Activated naive CD4-positive, alpha-beta T cell treated with anti-CD3 and anti-CD28 coated beads, Interleukin-2, amount 50 U/mL, for 72 hours (primary cell): ENCODE measurements at places on chromosomes 7 and 10. TPM values are rescaled to one million over a fixed set of nuclear protein-coding genes. Genes with fewer than 3 reads are reported as not detected.
A peak's percentile ranks its signal among the peaks of the same experiment; 100 is the strongest.

GRCh38 chr7:54678763-54679489, 80.1 kb downstream of the SEC61G start:
- DNase-seq = no peak

The POLL gene
- 43.0 TPM for total RNA-seq

DNA sequence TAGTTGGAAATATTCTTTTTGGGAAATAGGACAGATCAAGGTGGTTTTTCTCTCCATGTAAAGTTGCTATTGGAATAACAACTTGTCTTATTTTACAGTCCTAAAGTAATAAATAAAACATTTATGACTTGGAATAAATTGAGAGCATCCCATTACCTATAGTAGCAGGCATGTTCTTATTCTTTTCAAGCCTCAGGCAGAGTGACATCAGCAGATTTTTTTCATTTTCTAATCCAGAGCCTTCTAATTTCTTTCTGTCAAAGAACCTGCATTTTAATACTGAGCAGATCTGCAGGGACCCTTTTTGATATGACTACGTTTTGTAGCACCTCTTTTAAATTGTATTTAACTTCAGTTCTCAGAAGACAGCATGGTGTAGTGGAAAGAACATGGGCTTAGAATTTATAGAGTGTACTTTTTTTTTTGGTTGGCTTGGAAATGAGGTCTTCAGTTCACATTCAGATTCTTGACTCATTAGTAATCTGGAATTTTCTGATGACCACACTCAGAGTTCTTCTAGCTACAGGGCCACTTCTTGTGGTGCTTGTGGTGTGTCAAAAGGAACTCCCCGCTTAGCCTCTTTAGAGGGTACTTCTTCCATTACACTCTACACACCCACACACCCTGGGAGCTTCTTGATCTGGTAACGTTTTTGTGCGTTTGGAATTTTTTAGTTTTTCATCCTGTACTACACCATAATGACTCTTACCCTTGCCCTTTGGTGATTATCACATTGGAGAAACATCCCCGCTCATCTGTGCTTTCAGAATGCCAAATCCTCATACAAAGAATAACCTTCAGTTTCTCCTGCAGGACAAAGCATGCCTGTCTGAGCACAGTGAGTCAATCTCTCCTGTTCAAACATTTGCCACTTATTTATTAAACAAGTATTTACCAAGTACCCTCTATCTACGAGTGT, 34.6 kb downstream of the AGK start:
- no peak for DNase-seq

DNA sequence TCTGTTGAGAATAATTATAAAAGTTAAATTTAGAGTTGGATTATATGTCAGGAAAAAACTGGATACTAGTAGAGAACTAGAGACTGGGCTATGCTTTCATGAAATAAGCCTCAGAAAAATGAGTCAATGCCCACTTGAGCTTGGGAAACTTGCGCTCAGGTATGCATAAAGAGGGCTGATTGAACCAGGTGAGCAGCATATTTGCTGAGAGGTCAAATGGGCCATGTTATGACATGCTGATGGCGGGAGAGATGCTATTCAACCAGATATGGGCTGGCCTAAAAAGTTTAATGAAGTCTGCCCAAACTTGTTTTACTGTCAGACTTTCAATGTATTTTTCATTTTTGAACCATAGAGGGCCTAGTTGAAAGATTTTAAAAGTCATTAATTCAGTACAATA, 837.6 kb upstream of the GHITM start:
- DNase-seq = no peak

- no peak for DNase-seq
These were observed 180.1 kb downstream of the RAPGEF5 start for GRCh38 chr7:22176791-22177412.

GRCh38 chr10:101467286-101467770, 113.4 kb downstream of the BTRC start:
- DNase-seq = peak; percentile 17

The ACBD7 gene
- 2.4 TPM for total RNA-seq

- DNase-seq = no peak
These were observed 2.8 kb upstream of the CUL1 start for GRCh38 chr7:148695953-148696352.

GRCh38 chr7:130420943-130421578, 19.8 kb downstream of the CEP41 start:
- DNase-seq = no peak

- DNase-seq = no peak
These were observed 57.1 kb downstream of the FIGNL1 start for GRCh38 chr7:50393076-50393475.

- no peak for DNase-seq
These were observed 71.6 kb upstream of the BAIAP2L1 start for GRCh38 chr7:98472521-98472954.

DNA sequence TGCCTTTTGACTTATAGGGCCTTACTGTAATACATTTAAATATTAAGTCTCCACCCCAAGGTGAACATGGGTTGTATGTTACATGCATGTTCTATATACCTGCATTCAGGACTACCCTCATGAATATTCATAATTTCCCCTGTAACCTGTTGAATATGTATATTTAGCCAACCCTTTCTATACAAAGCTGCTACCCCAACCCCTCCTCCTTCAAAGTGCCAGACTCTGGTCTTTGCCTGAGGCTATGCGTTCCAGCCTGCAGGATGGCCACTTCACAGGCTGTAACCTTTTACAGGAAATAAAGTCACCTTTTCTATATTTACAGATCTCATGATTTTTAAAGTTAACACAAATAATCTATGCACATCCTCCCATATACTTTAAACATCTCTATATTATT, 10.1 kb upstream of the UNC5B start:
- DNase-seq = no peak

DNA sequence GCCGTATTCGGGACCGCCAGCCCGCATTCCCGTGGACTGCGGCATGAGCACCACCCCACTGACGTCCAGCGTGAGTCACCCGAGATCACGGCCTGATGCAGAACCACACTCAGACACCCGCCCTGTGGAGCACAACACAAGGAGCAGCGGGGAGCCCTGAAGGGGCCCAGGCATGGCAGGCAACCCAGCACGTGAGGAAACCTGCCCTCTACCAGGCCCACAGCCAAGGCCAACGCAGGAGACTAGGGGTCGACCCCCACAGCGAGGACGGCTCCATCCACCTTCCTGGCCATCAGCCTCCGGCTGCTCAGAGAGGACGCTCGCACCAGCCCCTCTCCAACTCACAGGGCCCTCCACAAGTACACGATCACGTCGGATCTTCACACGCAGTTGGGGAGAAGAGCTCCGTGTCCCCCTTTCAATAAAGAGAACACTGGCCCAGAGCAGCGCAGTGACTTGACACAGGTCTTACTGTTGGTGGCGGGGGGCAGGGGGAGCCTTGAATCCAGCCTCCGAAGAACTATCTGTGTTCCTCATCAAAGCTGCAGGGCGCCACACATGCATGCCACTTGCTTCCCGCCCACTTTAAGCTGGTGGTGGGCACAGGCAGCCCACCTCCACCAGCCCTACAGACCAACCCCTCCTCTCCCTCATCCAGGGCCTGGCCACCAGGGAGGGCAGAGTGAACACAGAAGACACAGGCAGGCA, 22.0 kb downstream of the MAD1L1 start:
- no peak for DNase-seq

- no peak for DNase-seq
These were observed 69.3 kb downstream of the ST8SIA6 start for GRCh38 chr10:17385066-17385465.

GRCh38 chr10:114022766-114023597, 20.7 kb upstream of the ADRB1 start:
- no peak for DNase-seq

DNA sequence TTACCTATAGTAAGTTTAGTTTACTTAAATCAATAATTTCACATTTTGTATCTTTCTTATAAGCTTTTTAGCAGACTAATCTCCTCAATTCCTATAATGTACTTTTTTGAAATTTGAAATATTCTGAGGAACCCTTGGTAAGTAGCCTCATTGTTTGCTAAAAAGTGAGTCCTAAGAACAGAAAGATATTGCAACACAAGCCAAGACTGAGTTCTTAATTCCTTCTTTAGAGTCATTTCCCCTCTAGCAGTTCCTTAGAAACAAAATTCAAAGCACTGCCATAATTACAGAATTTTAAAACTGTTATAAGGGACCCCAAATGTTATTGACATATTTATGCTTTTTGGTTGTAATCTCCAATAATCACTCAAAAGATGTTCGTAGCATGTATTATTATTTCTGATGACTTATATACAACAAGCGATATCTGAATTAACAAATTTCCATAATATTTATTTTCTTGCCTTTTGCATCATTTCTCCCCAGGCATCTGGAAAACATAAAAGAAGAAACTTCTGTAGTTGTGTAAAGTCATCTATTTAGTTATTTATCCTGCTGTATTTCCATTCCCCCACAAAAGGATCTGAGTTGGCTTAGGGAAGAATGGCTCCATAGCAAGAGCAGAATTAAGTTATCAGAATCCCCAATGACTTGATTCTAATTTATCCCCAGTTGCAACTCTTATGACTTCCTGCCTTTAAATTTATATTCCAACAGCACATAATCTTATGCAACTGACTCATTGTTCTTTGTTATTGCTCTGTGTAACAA, 67.8 kb downstream of the TMEM26 start:
- no peak for DNase-seq

The ACTL6B gene
- not detected for total RNA-seq

The ITPRID1 gene
- not detected for total RNA-seq

DNA sequence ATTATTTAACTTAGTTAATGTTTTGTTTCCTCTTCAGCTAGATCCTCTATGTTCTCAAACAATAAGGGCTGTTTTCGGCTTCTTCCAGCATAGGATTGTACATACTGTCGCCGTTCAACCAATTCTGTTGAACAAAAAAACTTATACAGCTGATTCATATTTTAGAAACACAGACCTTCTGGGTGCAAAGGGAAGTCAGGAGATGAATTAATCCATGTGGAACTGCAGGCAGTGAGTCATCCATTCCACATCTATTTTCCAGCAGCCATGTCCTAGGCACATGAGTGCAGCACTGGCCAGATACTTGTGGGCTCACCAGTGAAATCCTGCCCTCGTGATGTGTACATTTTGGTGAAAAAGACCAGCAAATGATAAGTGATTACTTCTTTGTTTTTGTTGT, 163.2 kb downstream of the JAZF1 start:
- DNase-seq = no peak

- no peak for DNase-seq
These were observed 235.1 kb upstream of the CELF2 start for GRCh38 chr10:10782603-10783002.

DNA sequence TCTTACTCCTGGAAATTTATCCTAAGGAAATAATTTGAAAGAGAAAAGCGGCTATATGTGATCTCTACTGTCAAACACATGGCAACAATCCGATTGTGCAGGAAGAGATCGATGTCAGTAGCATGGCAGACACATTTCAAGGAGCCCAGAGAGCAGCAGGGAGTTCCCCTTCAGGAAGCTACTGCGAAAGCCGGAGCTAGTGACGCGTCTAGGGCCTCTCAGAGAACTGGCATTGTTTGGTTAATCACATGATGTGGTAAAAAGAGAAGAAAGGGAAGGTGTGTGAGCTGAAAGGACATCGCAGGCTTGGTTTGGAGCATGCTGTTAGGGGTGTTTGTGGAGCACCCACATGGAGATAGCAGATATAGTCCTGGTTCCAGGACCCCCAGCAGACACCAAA, 74.9 kb downstream of the BEND7 start:
- DNase-seq = peak; percentile 56

The FEZF1 gene
- total RNA-seq = not detected

GRCh38 chr7:30566596-30566995, 28.1 kb upstream of the GARS1 start:
- no peak for DNase-seq

DNA sequence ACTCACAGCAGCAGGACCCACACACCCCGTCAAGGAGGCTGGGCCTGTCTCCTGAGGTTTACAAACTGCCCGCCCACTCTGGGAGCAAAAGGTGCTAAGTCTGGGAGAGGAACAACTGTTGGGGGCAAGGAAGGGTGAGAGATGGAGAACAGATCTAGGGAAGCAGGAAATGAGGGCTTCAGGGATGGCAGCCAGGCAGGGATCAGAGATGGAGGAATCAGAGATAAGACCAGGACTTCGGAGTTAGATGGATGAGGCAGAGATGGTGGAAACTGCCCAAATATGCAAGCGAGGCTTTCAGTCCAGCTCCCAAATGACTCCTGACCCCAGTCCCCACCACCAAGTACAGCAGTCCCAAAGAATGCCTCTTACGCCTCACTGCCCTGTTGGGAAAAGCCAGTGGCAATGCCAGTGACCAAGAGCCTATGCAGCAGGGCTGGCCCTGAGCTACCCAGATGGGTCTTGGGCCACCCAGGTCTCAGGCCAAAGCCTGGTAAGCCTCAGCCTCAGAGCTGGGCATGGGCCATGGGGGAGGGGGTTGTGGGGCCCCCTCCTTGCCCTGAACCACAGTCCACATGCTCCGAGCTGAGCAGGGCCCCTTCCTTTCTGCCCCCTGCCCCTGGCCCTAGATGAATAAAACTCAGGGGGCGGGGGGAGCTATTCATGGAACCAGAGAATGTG, 39.5 kb upstream of the SLF2 start:
- no peak for DNase-seq

DNA sequence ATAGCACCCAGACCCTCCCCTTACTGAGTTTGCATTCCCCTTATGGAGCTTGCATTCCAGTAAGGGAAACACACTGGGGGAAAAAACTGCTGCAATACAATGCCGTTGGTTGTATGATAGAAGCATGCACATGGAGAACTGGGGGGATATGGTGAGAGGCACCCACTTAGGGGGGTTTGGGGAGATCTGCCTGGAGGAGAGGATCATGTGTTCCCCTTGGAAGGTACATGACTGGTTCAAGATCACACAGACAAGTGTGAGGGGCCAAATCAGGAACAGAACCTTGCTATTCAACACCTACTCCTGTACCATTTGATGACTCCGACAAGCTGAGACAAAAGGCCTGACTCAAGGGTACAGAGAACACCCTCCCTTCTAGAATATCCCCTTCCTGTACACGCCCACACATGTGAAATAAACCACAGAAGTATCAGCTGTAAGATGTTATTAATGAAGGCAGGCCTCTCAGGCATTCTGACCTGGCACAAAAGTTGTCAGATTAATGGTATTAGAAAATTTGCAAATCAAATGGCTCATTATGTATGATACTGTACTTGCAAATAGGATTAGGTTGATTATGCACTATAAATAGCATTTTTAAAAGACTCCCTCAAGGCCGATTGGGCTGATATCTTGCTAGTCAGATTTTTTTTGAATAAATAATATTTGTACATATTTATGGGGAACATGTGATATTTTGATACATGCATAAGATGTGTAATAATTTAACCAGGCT, 122.2 kb downstream of the NPY start:
- DNase-seq = no peak

DNA sequence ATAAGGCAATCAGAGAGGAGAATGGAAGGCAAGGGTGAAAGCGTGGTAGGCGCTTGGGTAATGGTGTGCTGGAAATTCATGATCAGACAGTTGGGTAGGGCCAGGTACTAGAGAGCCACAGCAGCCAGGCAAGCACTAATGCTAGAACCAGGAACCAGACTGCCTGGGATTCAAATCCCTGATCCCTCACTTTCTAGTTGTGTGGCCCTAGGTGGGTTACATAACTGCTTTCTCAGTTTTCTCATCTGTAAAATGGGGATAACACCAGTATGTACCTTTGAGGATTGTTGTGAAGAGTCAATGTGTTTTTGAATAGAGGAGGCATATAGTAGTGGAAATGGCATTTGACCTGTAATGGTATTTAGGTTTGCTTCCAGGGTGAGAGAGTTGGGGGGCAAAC, 225.9 kb downstream of the LRMDA start:
- no peak for DNase-seq

GRCh38 chr7:70829221-70830059, 302.5 kb upstream of the GALNT17 start:
- peak; percentile 48 for DNase-seq

The WNT16 gene
- total RNA-seq = not detected

GRCh38 chr7:135799881-135800280, 51.3 kb upstream of the FAM180A start:
- no peak for DNase-seq
